Foreskin keratinocyte (primary cell): ENCODE measurements at places on chromosomes 1 and 21.

DNA sequence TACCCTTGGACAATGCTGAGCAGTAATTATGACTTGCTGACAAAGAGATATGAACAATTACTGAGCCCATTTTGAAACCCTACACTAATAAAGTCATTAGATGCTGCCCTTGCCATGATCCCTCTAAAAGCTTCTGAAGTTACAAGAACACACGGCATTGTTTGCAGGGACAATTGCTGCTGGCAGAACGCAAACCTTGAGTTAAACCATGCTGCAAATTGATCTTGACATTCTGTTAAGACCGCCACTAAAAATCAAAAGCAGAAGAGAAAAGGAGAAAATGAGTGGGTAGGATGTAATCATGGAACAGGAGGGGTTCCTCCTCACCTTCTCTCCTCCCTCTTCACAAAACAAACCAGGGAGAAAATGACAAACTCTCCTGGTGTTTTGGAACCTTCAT, 136.2 kb upstream of the DMRTA2 start:
- DNase-seq = no peak

DNA sequence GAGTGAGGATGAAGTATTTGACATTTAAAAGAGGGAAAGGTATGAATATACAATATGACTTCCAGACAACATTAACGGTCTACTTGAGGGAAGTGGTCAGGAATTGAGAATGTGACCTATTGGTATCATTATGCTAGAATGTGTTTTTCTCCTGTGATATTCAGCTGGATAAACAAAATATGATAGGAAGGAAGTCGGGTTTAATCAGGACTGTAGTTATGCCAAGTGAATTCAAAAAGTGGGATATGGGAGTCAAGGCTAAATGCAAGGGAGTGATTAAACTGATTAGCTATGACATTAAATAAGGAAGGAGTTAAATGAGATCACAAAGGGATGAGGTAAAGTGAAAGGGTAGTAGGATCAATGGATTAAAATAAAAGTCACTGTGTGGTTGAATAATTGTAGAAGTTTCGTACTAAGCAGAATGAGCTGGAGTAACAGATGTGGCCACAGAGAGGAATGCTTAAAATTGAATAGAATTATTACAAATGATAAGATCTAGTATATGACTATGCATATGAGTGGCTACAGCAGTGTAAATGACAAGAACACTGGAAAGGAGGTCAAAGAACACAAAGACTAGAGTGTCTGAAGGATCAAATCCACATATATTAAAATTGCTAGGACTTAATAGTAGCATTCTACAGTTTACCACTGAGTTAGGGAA, 62.5 kb downstream of the TRIM33 start:
- no peak for DNase-seq

- peak; percentile 94 for DNase-seq
These were observed 63.7 kb downstream of the MAP10 start for GRCh38 chr1:232868793-232869491.

DNA sequence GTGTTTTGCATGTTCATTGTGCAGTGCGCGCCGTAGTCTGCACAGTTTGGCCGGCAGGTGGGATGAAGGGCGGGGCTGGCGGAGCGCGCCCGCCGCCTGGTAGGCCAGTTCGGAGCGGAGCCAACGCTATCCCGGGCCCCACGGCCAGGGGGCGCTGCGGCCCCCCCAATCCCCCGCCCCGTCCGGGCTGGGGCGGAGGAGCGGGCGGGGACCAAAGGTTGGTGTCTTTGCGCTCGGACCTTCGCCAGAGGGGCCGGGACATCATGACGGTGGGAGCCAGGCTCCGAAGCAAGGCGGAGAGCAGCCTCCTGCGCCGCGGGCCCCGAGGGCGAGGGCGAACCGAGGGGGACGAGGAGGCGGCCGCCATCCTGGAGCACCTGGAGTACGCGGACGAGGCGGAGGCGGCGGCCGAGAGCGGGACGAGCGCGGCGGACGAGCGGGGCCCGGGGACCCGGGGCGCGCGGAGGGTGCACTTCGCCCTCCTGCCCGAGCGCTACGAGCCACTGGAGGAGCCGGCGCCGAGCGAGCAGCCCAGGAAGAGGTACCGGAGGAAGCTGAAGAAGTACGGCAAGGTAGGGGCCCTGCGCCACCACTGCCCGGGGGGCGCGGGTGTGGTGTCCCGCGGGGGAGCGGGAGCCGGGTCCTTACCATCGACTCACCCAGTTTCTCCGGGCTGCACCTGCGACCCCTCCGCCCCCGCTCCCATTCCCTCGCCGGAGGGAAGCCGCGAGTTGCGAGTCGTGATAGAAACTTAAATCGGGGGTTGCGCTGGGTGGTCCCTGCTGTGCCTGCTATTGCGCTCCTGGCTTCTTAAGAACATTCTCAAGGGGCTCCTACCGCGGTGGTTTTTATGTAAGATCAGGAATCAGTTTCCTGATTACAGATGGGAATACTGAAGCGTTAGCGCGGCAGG, at the start of gene C1orf115:
TSS of gene C1orf115 (plus strand) at position 224 of the 913 bp plus-strand sequence. CDS start at position 264, 40 bp downstream.
- peak; percentile 55 for DNase-seq

DNA sequence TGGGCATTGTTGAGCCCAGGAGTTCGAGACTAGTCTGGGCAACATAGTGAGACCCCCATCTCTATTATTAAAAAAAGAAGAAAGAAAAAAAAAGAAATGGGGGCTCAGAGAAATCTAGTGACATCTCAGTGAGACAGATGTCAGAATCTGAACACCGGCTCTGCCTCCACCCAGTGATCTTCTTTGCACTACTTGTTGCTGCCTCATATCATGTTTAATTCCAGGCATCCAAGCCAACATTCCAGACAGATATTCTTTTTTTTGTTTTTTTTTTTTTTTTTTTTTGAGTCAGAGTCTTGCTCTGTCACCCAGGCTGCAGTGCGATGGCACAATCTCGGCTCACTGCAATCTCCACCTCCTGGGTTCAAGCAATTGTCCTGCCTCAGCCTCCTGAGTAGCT, 5.0 kb upstream of the ARL8A start:
- DNase-seq = no peak

DNA sequence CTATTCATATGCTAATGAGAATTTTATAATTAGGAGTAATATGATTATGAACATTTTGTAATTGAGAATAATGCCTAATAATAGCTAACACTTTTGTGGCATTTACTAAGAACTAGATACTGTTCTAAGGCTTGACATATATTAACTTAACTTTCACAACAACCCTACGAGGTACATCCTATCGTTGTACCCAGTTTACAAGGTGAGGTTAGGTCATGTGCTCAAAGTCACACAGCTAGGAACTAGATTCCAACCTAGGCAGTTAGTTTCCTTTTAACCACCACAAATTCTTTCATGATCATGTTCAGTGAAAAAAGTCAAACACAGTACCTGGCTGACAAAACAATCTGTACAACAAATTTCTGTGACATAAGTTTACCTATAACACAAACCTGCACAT, 13.0 kb upstream of the ERRFI1 start:
- no peak for DNase-seq

GRCh38 chr1:48823168-48823567, 46.5 kb upstream of the BEND5 start:
- no peak for DNase-seq

- DNase-seq = no peak
These were observed 89.0 kb downstream of the TBX19 start for GRCh38 chr1:168369655-168370054.

- no peak for DNase-seq
These were observed 139.3 kb downstream of the PGBD5 start for GRCh38 chr1:230286890-230287269.

DNA sequence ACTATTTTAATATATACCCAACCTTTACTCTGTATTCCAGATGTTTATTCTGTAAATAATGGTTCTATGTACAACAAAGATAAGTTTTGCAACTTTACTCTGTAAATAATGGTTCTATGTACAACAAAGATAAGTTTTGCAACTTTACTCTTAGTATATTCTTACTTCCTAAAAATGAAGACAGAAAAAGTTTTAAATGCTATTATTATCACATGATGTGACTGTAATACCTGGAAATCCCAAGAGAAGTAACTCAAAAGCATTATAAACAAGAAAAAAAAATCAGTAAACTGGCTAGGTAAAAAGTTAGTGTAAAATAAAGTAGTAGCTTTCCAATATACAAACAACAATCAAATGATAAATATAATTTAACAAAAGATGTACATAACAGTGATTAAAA, 18.5 kb upstream of the EXO1 start:
- DNase-seq = no peak

DNA sequence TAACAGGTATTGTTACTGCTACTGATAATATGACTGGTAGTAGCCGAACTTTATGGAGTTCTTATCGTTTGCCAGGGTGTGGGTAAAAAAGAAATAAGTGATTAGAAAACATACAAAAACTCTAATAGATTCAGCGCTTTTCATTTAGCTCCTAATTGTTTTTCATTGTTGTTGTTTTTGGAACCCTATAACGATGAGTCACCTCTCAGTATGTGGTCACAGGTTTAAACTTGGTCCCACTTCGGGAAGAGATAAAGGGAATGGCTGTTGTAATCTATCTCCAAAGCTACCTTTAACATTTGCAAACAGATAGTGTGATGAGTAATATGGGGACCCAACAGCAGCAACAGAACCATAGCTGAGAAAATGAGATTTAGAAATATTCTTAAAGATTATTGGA, 62.7 kb upstream of the BCL10 start:
- peak; percentile 62 for DNase-seq

DNA sequence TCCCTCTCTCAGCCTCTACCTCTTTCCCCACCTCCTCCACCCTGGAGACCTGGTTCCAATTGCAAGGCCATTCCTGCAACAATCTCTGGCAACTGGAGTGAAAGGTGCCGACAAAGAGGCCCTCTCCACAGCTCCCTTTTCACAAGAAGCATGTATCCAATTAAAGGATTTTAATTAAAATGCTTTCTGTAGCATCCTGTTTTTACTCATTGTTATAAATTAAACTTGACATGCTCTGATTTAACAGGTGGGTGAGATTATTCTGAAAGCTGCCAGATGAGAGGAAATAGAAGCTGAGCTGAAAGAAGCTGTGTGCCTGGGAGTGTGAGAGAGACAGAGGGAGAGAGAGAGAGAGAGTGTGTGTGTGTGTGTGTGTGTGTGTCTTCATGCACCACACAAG, 160.5 kb downstream of the TBX15 start:
- DNase-seq = no peak

DNA sequence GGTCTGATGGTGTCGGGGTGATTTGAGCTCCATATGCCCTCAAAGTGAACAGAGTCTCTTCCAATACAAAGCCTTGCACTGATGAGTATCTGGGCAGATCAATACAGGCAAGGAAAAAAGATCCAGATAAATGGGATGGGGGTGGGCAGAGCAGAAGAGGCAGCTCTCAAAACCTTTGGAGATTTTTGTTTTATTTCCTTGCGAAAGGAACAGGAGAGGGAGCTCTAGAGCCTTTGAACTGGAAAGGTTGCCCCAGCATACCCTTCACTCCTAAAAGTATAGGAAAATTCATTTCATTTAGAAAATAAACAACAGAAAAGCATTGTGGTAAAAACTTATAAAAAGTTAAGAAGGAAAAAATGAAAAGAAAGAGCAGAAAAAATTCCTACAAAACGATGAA, 31.4 kb upstream of the OLIG2 start:
- DNase-seq = peak; percentile 23

DNA sequence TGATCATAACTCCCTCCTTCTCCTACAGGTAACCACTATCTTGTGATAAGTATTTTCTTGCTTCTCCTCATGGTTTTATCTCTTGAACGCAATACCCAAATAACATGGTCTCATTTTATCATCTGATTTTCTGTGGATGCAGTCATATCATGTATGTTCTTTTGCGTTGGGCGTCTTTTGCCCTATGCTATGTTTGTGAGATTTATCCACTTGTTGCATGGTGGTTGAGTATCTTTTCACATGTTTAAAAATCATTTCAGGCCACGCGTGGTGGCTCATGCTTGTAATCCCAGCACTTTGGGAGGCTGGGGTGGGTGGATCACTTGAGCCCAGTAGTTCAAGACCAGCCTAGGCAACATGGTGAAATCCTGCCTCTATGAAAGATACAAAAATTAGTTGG, 15.6 kb downstream of the PADI3 start:
- DNase-seq = no peak

DNA sequence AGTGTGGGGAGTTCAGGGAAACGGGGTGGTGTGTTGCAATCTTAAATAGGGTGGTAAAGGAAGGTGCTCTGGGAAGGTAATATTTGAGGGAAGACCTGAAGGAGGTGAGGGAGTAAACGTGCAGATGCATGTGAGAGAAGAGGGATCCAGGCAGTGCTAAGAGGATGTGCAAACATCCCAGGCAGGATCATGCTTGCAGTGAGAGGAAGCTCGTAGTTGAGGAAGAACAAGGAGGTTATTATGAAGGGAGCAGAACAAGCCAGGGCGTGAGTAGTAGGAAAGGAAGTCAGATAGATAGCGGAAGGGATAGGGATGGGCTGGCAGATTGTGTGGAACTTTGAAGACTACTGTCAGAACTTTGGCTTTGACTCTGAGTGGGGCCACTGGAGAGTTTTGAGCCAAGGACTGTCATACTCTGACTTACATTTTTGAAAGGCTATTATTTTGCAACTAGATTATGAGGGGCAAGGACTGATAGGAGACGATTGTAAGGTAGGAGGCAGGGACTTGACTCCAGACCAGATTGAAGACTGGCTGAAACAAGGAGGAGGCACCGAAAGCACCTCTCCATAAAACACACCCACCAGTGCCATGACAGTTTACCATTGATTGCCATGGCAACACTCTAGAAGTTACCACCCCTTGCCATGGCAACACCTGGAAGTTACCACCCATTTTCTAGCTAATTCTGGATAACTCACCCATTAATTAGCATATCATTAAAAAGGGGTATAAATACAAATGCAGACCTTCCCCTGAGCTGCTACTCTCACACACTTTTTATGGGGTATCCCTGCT, 67.0 kb downstream of the XCL2 start:
- DNase-seq = peak; percentile 98

- no peak for DNase-seq
These were observed 9.8 kb upstream of the RHBG start for GRCh38 chr1:156359249-156359648.

DNA sequence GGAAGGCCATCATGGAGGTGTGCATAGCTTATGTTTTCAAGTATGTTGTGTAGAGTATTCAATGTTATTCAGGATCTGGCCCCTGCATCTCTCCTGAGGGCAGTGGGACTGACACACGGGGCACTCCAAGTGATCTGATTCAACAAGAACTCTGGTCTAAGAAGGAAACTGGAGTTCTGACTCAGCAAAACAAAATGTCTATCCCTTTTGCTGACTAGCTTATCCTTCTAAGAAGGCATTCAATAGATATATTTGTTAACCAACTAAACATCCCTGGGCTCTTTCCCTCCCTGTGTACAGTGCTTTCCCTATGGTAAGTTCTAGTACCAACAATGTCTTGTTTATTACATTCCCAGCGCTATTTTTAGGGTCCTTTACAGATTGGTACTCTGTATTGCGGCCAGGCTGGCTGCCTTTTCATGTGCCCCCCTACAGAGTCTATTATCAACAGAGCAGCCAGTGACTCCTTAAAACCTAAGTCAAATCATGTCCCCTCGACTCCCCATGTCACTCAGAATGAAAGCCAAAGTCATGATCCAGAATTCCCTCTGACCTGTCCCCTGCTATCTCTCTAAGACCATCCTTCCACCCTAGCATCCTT, 304.9 kb downstream of the KCNH1 start:
- peak; percentile 9 for DNase-seq

- peak; percentile 57 for DNase-seq
These were observed 222.4 kb downstream of the LRRC40 start for GRCh38 chr1:69982992-69983391.

- DNase-seq = peak; percentile 93
These were observed 1.7 kb upstream of the LAMB3 start for GRCh38 chr1:209653915-209654351.

GRCh38 chr1:248792342-248792741, 33.4 kb downstream of the SH3BP5L start:
- no peak for DNase-seq
